ENCODE measurements at places on chromosomes 12 and 14. TPM values are rescaled to one million over a fixed set of nuclear protein-coding genes. Genes with fewer than 3 reads are reported as not detected.

GRCh38 chr14:75928690-75929181, 53.1 kb downstream of the TGFB3 start:
- DNase-seq = no peak

DNA sequence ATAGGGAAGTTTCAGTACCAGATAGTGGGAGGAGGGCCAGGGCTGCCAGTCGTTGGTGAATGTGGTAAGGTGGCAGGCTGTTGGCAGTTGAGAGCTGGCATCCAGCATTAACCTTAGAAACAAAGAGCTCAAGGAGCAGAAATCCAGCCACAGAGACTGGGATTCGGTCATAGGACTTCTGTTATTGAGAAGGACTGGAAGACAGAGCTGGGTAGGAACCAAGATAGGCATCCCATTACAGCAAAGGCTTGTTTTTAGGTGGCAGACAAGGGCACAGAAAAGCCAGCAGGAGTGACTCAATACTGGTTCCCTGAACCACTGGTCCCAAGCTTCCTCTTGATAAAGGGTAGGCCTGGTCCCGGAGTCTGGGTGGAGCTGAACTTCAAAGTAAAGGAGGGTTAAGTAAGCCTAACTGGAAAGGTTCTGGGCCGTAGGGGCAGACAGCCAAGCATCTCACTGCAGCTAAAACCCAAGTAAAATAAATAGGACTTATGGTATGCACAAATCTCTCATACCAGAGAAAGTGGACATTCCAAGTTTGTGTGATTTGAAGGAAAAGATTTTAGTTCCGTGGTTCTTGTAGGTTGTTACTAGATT, 147.9 kb downstream of the ETV6 start:
- no peak for DNase-seq

DNA sequence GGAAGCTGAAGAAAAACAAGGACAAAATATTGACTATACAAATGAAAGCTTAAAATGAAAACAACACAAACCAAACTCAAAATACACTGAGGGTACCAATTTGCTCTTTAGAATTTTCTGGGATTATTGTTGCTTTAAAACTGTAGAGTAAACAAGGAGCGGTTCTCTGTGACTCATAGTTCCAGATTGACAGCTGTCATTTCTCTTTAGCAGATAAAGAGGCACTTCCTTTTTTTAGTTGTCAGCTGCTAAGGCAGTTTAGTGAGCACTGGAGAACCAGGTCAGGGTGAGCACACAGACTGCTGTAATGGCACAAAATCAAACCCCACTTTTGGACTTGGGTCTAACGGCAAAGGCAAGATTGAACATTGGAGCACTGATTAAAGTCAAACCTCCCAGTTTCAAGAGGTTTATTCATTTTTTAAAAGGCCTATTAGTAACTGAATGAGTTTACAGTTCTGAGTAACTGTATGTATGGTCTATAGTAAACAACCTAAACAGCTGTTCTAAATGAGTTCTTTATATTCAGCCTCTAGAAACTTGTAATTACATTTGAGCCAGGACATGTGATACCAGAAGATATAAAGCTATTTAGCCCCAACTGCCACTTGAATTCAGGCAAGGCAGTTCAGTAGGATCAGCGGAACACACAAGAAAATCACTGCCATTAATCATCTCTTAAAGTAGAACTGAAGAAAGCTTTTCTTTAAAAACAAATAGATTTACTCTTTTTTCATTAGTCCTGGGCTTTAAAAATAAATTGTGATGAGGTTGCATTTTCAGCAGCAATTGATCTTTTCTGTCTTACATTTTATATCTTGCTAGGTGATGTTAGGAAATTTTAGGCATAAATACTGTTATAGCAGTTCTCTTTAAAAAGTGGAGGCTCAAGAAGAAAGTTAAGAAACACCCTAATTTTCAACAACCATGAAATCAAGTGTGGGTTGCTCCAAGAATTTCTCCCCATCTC, 71.7 kb upstream of the PRICKLE1 start:
- DNase-seq = no peak

- no peak for DNase-seq
Observed at GRCh38 chr12:111316671-111317070, 52.2 kb downstream of the PHETA1 start.

Gene GLIPR1L1
- total RNA-seq = not detected

Gene ERP27
- 0.15 TPM for total RNA-seq

Gene BEST3
- not detected for total RNA-seq

Gene RGS6
- total RNA-seq = 10.1 TPM
